Activated CD4-positive, alpha-beta T cell treated with anti-CD3 and anti-CD28 coated beads, Interleukin-2, amount 50 U/mL, for 1 hour (primary cell): ENCODE measurements at places on chromosomes 6 and 20.

GRCh38 chr6:169800668-169801395 lies 49.4 kb downstream of the ERMARD start:
- no peak for DNase-seq

DNA sequence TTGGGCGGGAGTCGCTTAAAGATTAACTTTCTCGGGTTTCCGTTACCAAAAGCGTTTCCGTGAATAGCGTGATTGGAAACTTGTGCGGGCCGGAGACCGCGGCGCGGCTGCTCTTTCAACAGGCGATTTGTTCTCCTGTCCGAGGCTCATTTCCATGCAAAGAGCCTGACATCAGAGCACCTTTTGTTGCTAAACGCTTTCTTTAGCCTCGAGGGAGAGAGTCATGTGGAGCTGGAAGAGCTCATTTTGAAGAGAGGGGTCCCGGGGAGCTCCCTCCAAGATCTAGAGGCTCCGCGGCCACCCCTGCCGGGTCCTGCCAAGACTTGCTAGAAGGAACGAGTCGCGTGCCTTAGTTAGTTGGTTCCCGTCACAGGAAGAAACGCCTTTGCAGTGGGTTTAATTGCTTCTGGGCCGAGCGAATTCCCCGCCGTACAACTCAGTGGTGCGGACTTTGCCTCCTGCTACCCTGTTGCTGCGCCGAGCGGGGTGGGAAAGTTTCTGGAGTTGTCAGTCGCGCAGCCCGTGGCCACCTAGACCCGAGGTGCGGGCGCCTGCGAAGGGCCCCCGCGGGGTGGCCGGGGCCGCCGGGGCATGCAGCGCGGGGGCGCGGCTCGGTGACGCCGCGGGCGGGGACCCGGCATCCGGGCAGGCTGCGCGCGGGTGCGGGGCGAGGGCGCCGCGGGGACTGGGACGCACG lies at the start of gene SASH1:
SASH1 (plus strand) TSS at position 489 of the 697 bp plus-strand sequence. CDS start 230 bp downstream, outside the sequence.
- DNase-seq = no peak

DNA sequence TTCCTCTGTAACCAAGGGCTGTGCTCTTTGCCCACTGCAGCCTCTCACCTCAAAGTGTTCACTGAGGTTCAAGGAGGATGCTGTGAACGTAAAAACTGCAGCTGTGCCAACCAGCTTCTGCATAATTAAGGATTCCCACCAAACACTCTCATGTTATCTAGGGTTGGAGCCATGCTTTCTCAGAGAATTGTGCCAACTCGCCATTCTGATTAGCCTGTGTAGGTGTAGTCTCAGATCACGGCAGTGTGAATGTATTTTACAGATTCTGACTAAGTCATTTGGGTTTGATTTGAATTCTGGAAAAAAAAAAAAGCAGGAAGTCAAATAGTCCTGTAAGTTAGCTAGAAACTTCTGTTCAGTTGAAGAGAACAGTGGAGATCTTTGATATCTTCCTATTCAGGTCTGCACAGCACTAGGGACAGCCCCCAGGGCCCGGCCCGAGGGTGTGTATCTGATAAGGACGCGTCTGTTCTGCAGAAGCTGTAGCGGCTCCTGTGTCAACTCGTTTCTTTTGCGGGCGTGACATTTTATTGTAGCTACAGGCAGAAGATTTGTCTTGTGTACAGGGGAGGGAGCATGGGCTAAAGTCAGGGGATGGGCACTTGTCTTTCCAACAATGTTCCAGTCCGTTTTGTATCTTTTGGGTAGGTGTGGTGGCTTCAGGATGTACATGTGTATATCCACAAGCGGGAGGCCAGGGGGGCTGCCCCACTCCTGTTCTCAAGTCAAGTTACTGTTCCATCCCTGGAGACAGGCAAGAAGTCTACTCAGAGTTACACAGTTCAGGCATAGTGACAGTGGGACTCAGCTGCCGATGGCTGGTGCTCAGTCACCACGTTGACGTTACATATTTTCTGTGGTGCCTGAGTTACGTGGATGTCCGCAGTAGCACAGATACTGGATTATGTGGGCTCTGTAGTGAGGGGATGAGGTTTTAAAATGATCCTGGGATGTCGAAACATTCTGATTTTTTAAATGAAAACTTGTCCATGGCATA lies 12.4 kb downstream of the IRF4 start:
- peak; percentile 24 for DNase-seq

DNA sequence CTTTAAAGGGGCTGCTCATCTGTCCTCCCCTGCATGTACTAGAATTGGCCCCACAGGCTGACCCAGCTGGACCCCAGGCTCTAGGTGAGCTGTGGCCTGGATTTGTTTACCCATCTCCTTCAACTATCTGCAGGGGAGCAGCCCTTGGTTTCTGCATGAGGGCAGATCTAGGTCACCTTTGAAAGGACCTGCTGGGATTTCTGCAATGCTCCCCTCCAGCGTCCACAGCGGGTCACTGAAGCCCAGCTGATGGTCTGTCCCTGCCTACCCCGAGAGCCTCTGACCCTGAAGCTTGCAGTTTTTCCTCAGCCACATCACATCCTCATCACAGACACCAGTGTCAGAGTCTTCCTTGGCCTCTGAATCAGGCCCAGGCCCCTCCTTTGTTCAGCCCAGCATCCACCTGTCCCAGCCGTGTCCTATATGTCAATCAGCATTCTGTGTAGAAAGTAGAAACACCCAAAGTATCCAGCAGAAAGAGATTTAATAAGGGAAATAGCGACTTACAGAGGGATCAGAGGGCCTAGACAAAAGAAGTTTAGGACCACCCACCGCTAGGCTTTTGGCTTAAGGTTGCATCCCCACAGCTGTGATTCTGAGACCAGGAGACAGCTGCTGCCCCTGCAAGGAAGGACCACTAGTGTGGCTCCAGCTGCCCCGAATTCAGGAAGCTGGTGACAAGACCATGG lies 243.1 kb downstream of the LRFN2 start:
- no peak for DNase-seq

- DNase-seq = no peak
Observed at GRCh38 chr6:118551063-118552053, 3.3 kb downstream of the PLN start.

GRCh38 chr6:26342106-26343004 lies 22.6 kb upstream of the BTN3A2 start:
- no peak for DNase-seq

GRCh38 chr6:162270966-162271365 lies 456.6 kb downstream of the PRKN start:
- DNase-seq = no peak

GRCh38 chr20:62362991-62363919 lies 3.9 kb downstream of the LAMA5 start:
- no peak for DNase-seq

- DNase-seq = no peak
Observed at GRCh38 chr6:34549026-34549803, 6.9 kb downstream of the SPDEF start.

DNA sequence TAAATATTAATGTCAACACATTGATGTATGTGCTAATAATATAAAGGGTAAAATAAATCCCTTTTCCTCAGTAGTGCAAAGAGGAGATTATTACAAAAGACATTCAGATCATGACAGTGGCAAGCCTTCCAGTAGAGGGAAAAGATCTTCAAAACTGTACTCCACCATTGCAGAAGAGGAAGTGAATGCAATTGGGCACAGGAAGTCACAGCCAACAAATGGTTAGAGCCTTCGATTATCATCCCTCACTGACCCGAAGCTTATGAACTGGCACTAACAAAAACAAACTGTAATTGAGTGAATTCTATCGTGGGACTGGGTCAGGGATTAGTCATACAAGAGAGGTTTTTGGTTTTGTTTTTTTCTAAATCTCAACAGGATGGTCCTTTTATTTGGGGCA lies 39.3 kb upstream of the SCGN start:
- no peak for DNase-seq

GRCh38 chr20:46635514-46636136 lies 15.6 kb downstream of the SLC13A3 start:
- DNase-seq = no peak

DNA sequence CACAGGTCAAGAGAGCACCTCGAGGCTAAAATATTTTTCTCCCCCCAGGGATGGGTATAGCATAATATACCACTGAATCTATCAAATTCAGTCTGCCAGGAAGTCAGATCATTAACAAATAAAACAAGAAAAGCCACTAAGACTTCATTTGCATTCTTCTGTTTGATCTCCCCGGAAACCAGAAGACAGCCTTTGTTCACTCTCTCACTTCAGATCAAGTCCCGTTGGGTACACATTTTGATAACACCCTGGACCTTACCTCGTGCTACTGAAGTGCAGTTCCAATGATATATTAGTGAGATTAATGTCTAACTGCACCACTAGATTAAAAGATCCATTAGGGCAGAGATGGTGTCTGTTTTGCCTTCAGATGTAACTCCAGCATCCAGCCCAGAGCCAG lies 157.7 kb upstream of the B3GAT2 start:
- DNase-seq = no peak

DNA sequence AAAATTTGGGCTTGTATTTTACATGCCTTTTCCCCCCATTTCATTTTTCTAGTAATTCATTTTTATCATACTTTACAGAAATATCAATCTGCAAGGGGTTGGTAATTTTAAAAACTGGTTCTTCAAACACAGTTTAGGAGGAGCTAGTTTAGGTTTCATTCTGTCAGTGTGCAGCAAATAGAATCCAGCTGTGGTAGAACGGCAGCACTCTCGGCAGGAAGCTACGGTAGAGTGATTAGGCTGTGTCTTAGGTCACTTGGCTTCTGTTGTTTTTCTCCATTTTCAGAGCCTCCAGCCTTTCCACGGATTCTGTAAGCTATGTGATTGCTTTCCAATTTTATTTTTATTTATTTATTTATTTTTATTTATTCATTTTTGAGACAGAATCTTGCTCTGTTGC lies 32.7 kb downstream of the TLDC2 start:
- no peak for DNase-seq

DNA sequence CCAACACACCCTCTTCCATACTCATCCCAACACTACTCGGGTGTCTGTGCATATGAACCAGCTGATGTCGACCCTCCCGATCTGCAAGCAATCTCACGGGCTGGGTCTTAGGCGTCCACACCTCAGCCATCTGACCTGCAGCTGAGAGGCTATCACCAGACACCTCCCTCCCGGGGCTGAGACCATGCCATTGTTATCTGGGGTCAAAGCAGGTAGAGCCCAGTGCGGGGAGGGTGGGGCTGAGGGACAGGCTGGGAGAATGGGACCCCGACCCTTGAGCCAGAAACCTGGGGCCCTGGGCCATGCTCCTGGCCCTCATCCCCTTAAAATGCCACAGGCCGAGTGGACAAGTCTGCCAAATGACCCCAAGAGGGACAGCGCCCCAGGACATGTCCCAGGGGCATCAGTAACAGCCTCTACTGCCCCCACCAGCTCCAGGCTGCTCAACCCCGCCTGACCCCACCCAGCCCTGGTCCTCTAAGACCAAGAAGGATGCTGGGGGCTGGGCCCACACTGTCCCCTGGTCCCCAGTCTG lies 146.7 kb upstream of the CST7 start:
- DNase-seq = no peak

- DNase-seq = no peak
Observed at GRCh38 chr20:3193806-3194616, 10.5 kb downstream of the DDRGK1 start.

GRCh38 chr6:88662163-88662580 lies 301.2 kb downstream of the RNGTT start:
- DNase-seq = no peak

- DNase-seq = no peak
Observed at GRCh38 chr6:157466342-157466648, 85.3 kb downstream of the ZDHHC14 start.

DNA sequence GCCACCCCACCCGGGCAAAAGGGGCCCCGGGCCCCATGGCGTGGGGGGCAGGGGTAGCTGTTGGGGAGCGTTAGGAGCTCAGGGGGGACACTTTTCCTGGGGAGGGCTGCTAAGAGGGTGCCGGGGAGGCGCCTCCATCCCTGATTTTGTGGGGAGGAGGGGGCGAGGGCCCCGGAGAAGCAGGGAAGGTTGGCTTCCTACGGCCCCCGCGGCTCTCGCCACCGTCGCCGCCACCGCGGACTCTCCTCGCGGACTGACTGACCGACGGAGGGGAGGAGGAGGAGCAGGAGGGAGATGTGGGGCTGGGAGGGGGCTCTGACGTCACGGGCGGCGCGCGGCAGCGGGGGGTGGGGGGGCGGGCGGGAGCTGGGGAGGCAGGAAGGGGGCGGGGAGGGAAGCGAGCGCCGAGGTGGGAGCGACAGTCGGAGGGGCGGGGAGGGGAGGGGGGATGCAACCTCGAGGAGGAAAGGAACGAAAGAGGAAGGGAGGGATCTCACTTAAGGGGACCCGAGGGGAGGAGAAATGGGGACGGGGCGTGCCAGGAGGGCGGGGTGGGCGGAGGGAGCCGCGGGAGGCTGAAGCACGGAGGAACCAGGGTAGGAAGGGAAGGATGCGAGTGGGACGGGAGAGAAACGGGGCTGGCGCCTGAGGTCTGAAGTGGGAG lies 5.1 kb downstream of the GABBR1 start:
- DNase-seq = peak; percentile 34

GRCh38 chr6:45697605-45698004 lies 318.1 kb downstream of the CLIC5 start:
- DNase-seq = no peak

GRCh38 chr6:122347280-122347679 lies 52.2 kb upstream of the HSF2 start:
- no peak for DNase-seq

GRCh38 chr6:42509256-42509655 lies 54.6 kb upstream of the UBR2 start:
- no peak for DNase-seq
